ENCODE measurements at places on chromosomes 12 and 14.

- peak; percentile 66 for DNase-seq
These were observed 1.1 kb downstream of the LRP6 start for GRCh38 chr12:12265571-12266388.

DNA sequence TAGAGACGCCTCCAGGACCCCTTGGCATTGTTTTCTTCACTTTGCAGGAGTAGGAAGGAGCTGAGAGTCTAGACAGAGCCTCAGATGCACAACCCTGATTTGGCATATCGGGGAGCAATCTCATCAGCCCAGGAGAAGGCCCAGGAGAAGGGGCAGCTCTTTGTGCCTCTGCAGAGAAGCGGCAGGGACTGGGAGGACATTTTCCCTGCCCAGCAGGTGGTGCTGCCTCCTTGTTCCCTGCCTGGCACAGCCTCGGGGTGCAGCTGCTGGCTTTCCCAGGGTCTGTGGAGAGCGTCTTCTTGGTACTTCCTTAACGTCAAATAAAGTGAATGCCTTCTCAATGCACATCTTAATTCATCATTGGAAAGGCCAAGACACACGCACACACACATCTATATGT lies 419.5 kb downstream of the TMEM121 start:
- DNase-seq, result no peak

- DNase-seq, result no peak
These were observed 260.0 kb downstream of the DUSP6 start for GRCh38 chr12:89092297-89092696.

GRCh38 chr14:105366386-105367074 lies 31.8 kb upstream of the TEX22 start:
- DNase-seq, result no peak

DNA sequence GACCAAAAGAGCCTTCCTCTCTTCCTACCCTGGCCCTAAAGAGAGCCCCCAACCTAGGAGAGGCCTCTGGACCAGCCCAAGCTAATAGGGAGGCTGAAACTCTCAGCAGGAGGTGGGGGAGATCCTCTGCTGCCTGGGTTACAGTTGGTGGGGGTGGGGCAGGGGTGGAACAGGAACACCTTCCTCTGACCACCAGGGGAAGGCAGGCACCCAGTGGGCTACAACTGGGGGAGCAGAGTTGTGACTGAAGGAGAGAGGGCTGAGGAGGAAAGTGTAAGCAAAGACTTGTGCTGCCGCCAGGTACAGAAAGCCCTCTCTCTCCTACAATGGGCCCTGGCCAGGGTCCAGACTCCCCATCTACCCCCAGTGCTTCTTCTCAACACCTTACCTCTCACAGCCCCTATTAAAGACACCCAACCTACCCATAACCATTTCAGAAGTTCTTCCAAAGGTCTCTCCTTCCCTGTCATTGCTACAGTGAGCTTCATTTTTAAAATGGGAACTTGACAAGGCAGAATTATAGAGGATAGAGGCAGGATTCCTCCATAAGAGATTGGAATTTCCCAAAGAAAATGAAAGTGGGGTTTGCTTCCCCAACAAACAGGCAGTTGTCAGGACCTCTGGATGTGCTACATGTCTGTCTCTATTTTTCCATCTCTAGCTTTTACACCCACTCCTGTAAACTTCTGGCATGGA lies 1.4 kb downstream of the MYO1A start:
- DNase-seq, result no peak

- DNase-seq, result no peak
These were observed 219.7 kb downstream of the SLC25A21 start for GRCh38 chr14:36952689-36953088.

DNA sequence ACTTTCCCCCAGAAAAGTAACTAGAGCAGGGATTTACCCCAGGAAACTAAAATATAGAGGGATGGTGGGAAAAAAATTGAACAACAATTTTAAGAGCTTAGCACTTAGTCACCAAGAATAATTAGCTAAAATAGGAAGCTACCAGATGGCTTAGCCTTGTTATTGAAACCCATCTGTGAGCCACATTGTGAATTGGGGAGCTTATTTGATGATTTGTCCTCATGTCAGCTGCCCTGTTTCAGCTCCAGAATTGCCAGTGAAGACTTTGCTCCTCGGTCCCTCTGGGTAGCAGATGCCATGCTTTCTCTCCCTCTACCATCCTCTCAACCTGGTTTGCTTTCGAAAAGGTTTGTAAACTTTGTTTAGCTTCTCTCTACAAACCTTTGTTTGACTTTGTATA lies 67.7 kb upstream of the PTHLH start:
- no peak for DNase-seq

GRCh38 chr12:122022393-122023338 lies 982 bp downstream of the BCL7A start:
- no peak for DNase-seq

GRCh38 chr12:27868139-27868538 lies 88.1 kb upstream of the MANSC4 start:
- peak; percentile 92 for DNase-seq

- peak; percentile 11 for DNase-seq
These were observed 41.5 kb downstream of the BCL11B start for GRCh38 chr14:99230208-99231151.
